ENCODE measurements at places on chromosomes 13 and 19. TPM values are rescaled to one million over a fixed set of nuclear protein-coding genes. Genes with fewer than 3 reads are reported as not detected.

The NLRP12 gene
- 0.27 TPM for total RNA-seq

The CERS1 gene
- 1.6 TPM for total RNA-seq

The KCNK6 gene
- total RNA-seq = 24.6 TPM

The ZNF492 gene
- total RNA-seq = 0.14 TPM

The RB1 gene
- total RNA-seq = 31.1 TPM

The XPO4 gene
- 15.6 TPM for total RNA-seq

The ZNF90 gene
- 4.6 TPM for total RNA-seq

The TMEM86B gene
- 1.3 TPM for total RNA-seq

The KLF1 gene
- total RNA-seq = not detected

The FARSA gene
- 21.4 TPM for total RNA-seq

The KLK14 gene
- not detected for total RNA-seq

The NOVA2 gene
- total RNA-seq = 3.0 TPM

The LILRA6 gene
- total RNA-seq = 2.3 TPM

The PRRG2 gene
- not detected for total RNA-seq

The RNF6 gene
- 11.9 TPM for total RNA-seq

The UCHL3 gene
- 41.5 TPM for total RNA-seq

The NLRP5 gene
- not detected for total RNA-seq

The IRF2BP1 gene
- 18.2 TPM for total RNA-seq

The TNFRSF19 gene
- total RNA-seq = 3.2 TPM

The PCDH20 gene
- total RNA-seq = 6.1 TPM

The ZNF571 gene
- 11.4 TPM for total RNA-seq

The ODAD3 gene
- total RNA-seq = not detected

The ZNF540 gene
- total RNA-seq = 7.7 TPM

The PHLDB3 gene
- 12.5 TPM for total RNA-seq

The ATG4D gene
- 14.6 TPM for total RNA-seq

The ENOX1 gene
- 12.5 TPM for total RNA-seq

The ELSPBP1 gene
- total RNA-seq = not detected

The UGGT2 gene
- total RNA-seq = 32.7 TPM

The BEST2 gene
- total RNA-seq = not detected

The BRME1 gene
- 1.4 TPM for total RNA-seq

The MEF2B gene
- total RNA-seq = not detected
